ENCODE measurements at places on chromosomes 1 and 21.

DNA sequence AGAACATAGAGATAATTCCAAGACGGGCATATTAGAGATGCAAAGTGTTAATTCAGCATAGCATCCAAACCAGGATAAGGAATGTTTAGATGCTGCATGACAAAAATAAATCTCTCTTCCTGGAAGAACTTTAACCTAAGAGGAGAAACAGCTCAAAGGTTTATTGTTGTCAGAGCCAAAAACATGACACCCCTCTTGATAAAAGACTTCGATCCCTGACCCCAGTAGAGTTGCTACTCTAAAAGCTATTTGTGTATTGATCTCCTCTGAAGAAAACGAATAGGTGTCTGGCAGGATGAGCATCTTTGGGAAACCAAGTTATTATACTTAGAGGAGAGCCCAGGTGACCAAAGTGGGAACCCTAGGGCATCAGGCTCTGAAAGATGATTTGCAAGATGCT lies 158.1 kb downstream of the PIGK start:
- DNase-seq, result no peak

- DNase-seq, result no peak
Observed at GRCh38 chr1:39733161-39733560, 5.5 kb upstream of the PPIE start.

DNA sequence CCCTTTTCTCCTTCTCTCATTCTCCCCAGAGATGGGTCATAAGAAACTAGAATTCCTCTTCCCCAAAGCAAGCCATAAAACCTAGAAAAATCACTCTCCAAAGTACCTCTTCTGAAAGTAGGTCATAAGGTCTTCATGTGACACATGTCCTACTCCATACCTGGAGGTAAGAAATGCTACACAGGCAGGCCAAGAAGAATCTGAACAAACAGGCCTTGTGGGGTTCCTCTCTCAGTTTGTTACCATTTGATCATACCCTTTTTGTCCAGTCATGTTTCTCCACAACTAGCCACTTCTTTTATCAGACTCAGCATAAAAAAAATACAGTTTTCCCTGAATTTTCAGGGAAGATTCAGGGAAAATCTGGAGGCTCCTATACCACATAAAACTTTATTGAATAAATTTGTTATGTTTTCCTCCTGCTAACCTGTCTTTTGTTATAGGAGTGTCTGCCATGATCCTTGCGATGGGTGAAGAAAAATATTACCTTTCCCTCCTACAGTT lies 134.4 kb upstream of the LMO4 start:
- no peak for DNase-seq

GRCh38 chr21:32278103-32278502 lies 746 bp downstream of the MIS18A start:
- no peak for DNase-seq

Data from esophagus squamous epithelium (tissue), 5 donors.